ENCODE measurements at places on chromosomes 5 and 9. TPM values are rescaled to one million over a fixed set of nuclear protein-coding genes. Genes with fewer than 3 reads are reported as not detected.
A peak's percentile ranks its signal among the peaks of the same experiment; 100 is the strongest.

SLC25A46 gene
- polyA plus RNA-seq = 38.4 TPM

C9orf153 gene
- 24.4 TPM for polyA plus RNA-seq

EQTN gene
- 44.9 TPM for polyA plus RNA-seq

ST8SIA4 gene
- polyA plus RNA-seq = 0.94 TPM

BNIP1 gene
- polyA plus RNA-seq = 37.6 TPM

MEIKIN gene
- 13.6 TPM for polyA plus RNA-seq

DNA sequence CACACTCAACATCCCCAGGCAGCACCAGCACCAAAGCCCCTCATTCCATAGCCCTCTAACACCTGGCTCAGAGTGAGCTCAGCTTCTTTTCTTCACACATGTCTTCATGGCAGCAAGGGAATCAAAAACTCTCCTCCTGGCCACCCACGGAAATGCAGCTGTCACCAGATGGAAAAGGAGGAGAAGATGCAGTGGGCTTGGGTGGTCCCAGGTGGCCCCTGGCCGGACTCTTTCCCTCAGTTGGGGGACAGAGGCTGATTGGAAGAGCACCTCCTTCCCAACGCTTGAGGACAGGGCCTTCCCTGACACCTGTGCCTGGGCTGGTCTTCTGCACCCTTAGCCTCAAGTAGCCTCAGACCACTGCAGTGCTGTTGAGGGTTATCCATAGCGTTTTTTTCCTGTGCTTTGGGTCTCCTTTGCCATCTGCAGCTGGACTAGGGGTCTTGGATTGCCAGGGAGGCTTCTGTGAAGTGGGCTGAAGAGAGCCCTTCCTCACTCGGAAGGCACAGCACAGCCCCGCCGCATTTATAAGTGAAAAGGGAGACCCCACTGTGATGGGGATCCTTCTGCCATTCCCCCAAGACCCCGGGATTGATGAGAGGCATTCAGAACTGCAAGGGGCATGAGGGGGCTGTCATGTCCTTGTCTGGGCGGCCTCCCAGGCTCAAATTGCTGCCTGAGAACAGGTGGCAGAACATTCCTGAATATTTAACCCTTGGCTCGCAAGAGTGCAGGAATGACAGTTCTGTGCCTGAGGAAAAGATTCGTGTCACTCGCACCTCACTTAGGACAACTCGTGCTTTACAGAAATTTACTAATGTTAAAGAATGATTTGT lies 200.0 kb downstream of the AUH start:
- no peak for DNase-seq

- no peak for DNase-seq
Observed at GRCh38 chr9:95937131-95937530, 61.6 kb downstream of the ERCC6L2 start.

- peak; percentile 39 for DNase-seq
Observed at GRCh38 chr5:32506799-32507198, 62.3 kb upstream of the ZFR start.

GRCh38 chr5:68290847-68291246 lies 75.3 kb downstream of the PIK3R1 start:
- no peak for DNase-seq

DNA sequence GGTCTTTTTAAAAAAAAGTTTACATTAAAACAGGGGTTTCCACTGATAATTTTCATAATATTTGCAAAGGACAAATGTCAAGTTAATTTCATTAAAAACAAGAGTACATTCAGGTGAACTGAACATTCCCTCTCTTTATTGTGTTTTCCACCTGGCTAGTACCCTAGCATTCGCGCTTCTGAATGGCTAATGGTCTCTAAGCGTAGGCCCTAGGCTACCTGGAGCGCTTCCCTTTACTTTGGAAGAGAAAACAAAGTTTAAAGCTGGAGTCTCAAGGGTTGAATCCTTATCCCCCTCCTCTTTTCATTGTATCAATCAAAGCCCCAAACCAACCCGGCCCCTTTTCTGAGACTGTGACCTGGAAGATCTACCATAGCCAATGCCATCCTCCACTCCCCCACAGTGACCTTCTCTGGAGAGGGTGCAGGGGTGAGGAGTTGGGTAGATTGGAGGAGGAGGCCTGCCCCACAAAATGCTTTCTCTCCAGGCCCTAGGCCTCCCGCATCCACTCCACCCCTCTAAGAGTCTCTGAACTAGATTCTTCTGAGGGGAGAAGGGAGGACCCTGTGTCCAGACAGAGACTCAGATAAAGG lies 73.3 kb upstream of the TBCA start:
- no peak for DNase-seq

DNA sequence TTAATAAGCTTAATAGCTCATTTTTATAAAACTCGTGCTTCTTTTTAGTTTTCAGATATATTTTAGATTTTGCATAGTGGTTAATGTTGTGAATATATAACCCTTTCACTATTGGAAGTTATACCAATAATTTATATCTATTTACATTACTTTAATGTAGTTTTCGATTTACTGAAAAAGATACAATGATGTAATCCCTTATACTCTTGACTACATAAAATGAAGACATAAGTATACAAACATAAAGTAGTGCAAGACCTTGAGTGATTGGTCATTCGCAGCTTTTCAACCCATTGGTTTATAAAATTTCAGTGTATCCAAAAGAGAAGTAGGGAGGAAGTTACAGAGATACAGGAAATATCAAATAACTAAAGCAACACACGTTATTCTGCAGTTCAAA lies 84.3 kb upstream of the GRHPR start:
- DNase-seq = no peak

GRCh38 chr9:18405240-18405639 lies 68.7 kb upstream of the ADAMTSL1 start:
- no peak for DNase-seq

- peak; percentile 47 for DNase-seq
Observed at GRCh38 chr5:78610636-78611035, 37.9 kb downstream of the LHFPL2 start.

- DNase-seq = no peak
Observed at GRCh38 chr9:34563262-34563661, 26.3 kb downstream of the CNTFR start.

DNA sequence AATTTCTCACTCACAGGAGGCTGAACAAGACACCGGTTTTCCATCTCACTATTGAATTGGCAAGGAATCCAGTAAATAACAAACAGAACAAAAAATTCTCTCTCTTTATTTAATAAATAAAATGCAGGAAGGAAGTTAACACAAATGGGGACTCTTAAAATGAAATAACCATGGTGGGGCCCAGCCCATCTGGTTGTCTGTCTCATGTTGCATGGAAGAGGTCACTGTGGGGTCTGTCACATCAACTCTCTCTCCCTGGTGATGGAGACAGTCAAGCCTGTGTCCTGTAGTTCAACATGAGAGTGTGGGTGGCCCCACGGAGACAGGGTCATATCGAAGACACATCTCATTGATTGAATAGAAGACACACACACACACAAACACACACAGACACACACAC lies 297.7 kb downstream of the IRX2 start:
- DNase-seq = no peak

GRCh38 chr9:11417782-11418181 lies 805.0 kb upstream of the PTPRD start:
- DNase-seq = no peak

DNA sequence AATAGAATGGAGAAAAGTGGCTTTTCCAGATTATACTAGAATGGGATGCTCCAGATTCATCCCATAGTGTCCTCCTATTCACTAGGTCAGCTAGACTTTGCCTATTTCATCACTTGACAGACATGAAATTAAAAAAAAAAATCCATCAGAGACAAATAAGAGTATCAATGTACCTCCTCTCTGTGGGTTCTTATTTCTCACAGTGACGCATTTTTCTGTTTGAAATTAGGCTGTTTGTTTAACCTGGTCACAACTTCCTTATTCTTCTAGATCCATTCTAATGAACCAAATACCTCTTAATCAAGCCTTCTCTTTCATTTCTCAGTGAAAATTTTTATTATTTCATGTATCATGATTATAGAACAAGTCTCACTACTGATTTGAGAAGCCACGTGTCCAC lies 305.4 kb downstream of the SEMA5A start:
- no peak for DNase-seq

GRCh38 chr9:123825342-123826060 lies 104.4 kb downstream of the DENND1A start:
- no peak for DNase-seq

DNA sequence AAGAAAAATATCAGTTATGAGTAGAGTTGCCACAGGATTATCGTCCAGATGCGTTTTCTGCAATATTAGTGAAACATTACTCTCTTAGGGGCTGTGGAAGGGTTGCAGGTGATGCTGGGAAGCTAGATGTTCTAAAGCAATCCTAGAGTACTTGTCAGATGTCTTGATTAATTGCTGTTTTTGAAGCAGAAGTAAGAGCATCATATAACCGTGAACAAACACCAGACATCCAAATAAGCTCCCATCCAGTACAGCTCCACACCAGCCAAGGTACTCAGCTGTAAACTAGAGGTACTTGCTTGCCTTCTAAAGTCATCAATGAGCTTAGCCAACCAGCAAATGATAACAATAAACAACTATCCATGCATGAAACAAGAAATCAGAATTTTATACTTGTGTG lies 131.1 kb downstream of the ST8SIA4 start:
- no peak for DNase-seq

DNA sequence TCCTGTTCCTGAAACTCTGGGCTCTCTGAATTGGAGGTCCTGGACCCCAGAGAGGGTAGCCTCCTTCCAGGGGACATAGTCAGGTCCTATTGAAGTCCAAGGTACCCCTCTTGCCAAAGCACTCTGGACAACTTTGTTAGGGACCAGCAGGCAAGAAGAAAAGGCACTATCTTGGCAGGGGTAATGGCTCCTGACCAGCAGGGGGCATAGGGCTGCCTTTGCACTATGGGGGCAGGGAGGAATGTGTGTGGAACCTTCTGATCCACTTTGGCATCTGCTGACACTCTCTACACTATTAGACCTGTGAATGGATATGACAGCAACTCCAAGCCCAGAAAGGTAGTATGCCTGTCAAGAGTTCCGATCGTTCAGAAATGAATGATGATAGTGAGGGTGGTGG lies 179.0 kb upstream of the CD180 start:
- no peak for DNase-seq

DNA sequence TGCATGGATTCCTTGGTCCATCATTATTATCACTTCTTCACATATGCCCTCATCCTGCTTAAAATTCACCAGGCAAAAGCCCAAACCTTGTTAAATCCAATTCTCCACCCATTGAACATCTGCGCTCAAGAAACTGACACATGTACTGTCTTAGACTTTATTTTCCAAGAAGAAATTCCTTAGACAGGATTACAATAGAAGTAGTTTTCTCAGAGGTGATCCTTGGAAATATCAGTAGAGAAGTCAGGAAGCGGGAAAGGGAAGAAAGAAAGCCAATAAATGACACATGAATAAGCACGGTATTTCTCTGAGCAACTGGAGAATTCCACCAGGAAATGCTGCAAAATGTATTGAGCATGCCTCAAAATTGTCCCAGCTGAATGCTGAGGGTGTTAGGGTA lies 90.2 kb downstream of the FOXD1 start:
- no peak for DNase-seq

Data from testis (tissue), 5 donors.